ENCODE measurements at places on chromosomes 3 and 15. TPM values are rescaled to one million over a fixed set of nuclear protein-coding genes. Genes with fewer than 3 reads are reported as not detected.

The CPNE9 gene
- total RNA-seq, result not detected

The DUSP7 gene
- total RNA-seq, result 25.4 TPM

The TMEM44 gene
- 13.5 TPM for total RNA-seq

The ANKRD63 gene
- not detected for total RNA-seq

The ITGB5 gene
- 216 TPM for total RNA-seq

The IGF2BP2 gene
- 57.7 TPM for total RNA-seq

The CCR9 gene
- total RNA-seq, result not detected

The NAALADL2 gene
- 0.33 TPM for total RNA-seq

The ARHGEF26 gene
- total RNA-seq, result 4.4 TPM

The MESP2 gene
- 0.98 TPM for total RNA-seq

The RAB7A gene
- 65.5 TPM for total RNA-seq

The TLR9 gene
- total RNA-seq, result not detected

The AHSG gene
- not detected for total RNA-seq

The CDV3 gene
- total RNA-seq, result 92.6 TPM

The PFKFB4 gene
- total RNA-seq, result 7.1 TPM

The GNAT1 gene
- not detected for total RNA-seq

The BHLHE40 gene
- total RNA-seq, result 113 TPM

The XXYLT1 gene
- 30.3 TPM for total RNA-seq

The UNC13C gene
- total RNA-seq, result 0.65 TPM

The CCR5 gene
- not detected for total RNA-seq

The CEP19 gene
- 0.81 TPM for total RNA-seq

The SPG21 gene
- total RNA-seq, result 106 TPM

The GPR62 gene
- total RNA-seq, result 0.49 TPM

The DAZL gene
- not detected for total RNA-seq

The DNAJB8 gene
- total RNA-seq, result not detected

The NPTN gene
- total RNA-seq, result 117 TPM

The SNTN gene
- not detected for total RNA-seq

The GUCA1C gene
- 1.3 TPM for total RNA-seq

The SERPINI2 gene
- total RNA-seq, result not detected

The KIF15 gene
- 13.9 TPM for total RNA-seq

The ABHD17C gene
- total RNA-seq, result 7.1 TPM

The MKRN3 gene
- not detected for total RNA-seq

The CA12 gene
- 7.2 TPM for total RNA-seq

The ZNF860 gene
- total RNA-seq, result 1.9 TPM

Measured in mesangial cell (primary cell).